Myocyte (in vitro differentiated cells): ENCODE measurements at places on chromosomes 4 and X. TPM values are rescaled to one million over a fixed set of nuclear protein-coding genes. Genes with fewer than 3 reads are reported as not detected.

The EOLA1 gene
- total RNA-seq, result 28.9 and 35.2 TPM in 2 replicates

The F8A1 gene
- total RNA-seq, result 2.4 and 3.7 TPM in 2 replicates

The SAGE1 gene
- not detected in 2 replicates for total RNA-seq

DNA sequence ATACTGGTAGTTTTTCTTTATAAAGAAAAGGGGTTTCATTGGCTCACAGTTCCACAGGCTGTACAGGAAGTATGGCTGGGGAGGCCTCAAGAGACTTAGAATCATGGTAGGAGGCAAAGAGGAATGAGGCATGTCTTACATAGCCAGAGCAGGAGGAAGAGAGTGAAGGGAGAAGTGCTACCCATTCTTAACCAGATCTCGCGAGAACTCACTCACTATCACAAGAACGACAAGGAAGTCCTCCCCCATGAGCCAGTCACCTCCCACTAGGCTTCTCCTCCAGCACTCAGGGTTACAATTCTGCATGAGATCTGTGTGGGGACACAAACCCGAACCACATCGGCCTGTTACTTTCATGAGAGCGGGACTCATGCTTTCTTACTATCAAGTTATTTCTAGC, 240.5 kb downstream of the TENM3 start:
- DNase-seq, result no peak

GRCh38 chr4:168569066-168569930, 72.4 kb downstream of the PALLD start:
- DNase-seq, result peak; percentile 84

DNA sequence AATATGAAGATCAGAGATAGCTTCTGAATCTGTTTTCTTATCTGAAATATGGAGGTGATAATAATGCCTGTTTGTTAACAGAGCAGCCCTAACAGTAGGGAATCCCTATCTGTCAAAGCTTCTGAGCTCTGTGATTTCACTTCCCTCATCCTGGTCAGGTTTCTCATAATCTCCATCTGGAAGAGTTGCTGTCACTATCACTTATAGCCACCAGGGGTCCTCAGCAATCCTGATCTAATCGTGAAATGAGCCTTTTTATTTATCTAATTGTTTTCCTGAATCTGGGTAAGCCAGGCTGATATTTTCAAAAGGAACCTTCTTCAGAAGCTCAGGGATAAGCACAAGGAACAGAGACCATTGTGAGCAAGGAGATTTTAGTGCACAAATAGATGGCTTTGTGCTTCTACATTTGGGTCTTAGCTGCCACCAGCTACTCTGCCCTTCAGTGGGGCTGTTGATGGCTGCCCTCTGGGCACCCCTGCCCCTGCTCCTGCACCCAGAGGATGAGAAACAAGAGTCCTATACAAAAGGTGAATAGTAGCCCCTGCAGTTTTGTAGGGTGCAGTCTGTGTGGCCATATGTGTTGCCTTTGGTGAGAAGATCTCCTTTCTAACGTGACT, 196.4 kb upstream of the RADX start:
- DNase-seq, result peak; percentile 42

DNA sequence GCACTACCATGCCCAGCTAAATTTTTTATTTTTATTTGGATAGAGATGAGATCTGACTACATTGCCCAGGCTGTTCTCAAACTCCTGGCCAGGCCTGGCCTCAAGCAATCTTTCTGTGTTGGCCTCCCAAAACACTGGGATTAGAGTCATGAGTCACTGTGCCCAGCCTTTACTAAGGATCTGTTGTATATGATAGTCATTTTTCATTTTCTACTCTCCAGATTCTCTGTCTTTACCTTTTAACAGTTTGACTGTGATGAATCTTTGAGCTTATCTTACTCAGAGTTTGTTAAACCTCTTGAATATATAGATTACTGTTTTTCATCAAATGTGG, 161.8 kb downstream of the FNIP2 start:
- DNase-seq, result no peak

DNA sequence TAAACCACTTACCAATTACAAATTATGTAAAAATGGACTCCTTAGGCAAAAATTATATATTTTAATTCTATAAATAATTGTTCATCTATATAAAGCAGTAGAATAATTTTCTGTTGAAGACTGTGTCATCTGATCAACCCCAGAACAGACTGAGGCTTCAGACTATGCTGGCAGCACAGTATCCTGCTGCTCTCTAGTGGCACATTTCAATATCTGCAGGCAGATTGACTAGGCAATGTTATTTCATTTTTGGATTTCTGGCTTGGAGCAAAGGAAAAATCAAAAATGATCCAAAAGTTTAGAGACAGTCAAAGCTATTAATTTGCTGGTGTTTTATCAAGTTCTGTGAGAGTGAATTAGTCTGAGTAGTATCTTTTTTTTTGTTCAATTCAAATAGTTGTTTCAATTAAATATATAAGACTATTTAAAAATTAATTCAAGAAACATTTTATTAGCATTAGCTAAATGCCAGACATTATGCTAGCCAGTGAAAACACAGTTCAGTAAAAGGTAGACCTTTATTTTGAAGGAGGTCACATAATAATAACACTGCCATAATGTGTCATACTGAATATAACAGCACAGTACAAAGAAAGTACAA, 21.3 kb upstream of the SULT1E1 start:
- DNase-seq, result peak; percentile 50

DNA sequence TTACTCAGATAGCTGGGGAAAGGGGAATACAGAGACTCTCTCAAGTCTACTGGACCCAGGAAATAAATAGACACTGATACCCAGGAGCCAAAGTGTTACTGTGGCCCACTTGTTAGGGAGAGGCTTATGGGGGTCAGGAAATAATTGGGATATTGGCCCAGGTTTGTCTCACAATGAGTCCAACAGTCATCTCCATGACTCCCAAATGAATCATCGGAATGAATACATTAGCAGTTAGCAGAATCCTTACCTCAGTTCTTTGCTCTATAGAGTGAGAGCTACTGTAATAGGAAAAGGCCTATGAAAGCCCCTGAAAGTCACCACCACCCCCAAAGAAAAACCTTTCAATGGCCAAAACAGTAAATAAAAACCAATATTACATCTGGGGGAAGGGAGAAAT, 42.4 kb upstream of the ARHGEF6 start:
- no peak for DNase-seq
